ENCODE measurements at places on chromosomes 11 and 22. TPM values are rescaled to one million over a fixed set of nuclear protein-coding genes. Genes with fewer than 3 reads are reported as not detected.

DNA sequence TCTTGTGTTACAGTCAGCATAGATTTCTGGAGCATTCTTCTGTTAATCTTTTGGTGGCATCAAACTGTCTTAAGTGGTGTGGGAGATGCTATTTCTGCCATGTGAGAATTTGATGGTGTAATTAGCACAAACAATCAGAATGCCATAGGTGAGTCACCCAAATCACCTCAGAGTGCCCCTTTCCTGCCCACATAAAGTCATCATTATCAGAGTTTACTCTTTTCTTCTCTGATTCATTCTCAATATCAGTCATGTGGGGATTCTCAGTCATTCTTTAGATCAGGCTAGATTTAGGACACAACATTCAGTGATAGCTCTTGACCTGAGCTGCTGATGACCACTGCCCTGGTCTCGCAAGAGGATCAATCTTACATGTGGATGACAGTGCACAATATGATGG lies 23.7 kb upstream of the MS4A6A start:
- DNase-seq: no peak

- no peak for DNase-seq
Measured at GRCh38 chr11:27699242-27699925, 871 bp downstream of the BDNF start.

DNA sequence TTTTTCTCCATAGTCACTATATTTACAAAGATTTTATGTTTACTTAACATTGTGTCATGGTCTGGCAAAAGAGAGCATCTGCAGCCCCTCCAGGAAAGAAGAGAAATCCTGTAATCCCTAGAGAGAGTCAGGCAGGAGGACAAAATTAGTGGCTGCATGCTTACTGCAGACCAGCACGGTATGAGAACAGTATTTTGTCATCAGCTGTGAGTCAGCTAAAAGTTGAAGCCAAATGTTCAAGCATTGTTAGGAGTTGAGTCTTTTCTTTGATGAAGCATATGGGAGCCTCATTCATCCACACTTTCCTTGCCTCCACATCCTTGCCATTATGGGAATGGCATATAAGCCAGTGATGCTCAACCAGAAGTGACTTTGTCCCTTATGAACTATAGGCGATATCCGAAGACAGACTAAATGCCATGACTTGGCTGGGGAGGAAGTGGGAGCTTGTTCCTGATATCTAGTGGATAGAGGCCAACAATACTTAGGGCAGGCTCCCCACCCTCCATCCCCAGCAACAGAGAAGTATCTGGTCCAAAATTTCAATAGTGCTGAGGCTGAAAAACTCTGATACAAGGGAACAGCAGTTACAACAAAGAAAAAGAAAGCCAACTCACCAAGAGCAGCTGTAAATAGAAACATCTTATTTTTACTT lies 112.0 kb upstream of the OR5AK2 start:
- no peak for DNase-seq

DNA sequence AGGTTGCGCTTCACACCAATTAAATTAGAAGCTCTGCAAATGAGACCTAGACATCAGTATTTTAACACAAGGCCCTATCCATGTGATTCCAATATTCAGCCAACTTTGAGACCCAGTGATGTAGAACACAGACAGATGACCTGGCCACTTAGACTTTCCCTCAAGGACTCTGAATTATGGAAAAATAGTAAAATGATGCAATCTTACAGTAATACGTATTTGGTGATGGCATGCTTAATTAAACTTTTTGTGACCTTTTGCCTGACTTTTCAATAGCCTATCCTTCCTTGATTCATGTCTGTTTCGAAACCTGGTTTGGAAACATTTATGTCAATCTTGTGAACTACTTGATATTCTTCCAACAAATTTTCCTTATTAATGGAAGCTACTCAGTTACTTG lies 521.2 kb downstream of the KCNA4 start:
- no peak for DNase-seq

DNA sequence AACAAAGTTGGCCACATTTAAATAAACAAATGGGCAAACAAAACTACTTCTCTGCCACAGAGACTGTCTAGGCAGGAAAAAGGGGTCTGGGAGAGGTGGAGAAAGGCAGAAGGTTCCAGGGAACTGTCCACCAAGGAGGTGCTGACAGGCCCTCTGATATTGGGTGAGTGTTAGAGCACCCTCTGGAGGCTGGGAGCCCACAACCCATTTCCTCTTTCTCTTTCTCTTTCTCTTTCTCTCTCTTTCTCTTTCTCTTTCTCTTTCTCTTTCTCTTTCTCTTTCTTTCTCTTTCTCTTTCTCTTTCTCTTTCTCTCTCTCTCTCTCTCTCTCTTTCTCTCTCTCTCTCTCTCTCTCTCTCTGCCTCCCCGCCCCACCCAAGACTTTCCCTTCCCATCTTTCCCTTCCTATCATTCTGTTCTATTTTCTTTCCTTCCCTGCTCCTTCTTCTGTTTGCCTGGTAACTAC lies 912.8 kb downstream of the DLG2 start:
- no peak for DNase-seq

GRCh38 chr22:44646668-44647067 lies 55.3 kb upstream of the PRR5 start:
- DNase-seq: no peak

DNA sequence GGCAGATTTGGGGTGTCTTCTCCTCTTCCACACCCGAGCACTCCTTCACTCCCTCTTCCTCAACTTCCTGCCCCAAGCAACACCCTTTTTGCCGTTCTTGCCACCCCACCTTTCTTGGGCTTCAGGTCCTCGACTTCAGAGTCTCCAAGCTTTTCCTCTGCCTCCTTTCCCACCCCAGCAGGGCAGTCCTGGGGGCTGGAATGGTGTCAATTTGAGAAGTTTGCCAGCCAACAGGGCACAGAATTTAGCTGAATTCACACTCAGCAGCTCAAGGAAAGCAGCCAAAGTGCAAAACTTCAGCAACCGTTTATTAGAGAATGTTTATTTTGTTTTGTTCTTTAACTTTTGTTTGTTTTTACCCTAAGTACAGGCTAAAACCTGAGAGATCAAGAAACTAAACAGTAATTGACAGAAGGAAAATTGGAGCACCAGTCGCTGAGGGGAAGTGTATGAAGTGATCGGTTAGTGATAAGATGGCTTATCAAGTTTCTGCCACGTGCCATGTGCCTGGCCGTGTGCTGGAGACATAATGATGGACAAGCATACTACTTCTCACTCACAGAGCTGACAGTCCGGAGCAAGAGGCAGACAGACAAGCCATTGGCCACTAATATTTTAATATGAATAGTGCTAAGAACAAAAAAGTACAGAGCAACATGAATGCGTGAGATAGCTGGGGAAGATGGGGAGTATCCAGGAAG lies 44.4 kb downstream of the AHNAK start:
- DNase-seq: no peak

- no peak for DNase-seq
Measured at GRCh38 chr11:56522008-56522407, 21.0 kb downstream of the OR5M11 start.

DNA sequence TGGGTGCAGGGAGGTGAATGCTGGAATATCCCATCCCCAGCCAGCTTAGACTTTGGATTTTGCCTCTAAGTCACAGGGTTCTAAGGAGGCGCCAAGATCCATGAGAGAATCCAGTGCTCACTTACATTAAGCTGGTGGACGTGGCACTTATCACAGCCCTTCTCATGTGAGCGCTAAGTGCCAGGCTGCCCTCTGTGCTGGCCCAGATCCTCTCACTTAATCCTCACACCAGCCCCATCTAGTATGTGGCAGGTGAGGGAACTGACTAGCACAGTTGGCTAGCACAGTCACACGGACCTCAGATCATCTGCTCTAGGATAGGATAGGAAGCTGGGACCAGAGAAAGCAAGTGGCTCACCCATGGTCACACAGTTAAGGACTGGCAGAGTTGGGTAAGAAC lies 3.6 kb downstream of the HMOX1 start:
- no peak for DNase-seq

DNA sequence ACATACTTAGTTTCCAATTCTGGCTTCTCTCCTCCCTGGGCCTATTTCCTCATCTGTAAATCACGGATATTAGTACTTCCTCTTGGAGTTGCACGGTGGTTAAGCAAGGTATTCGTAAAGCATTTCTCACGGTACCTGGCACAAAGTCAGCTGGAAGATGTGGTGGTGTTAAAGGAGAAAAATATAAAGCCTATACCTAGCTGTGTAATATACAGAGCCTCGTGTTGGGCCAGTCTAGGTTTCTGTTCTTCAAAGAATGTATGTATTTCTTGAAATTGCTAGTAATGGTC lies 47.2 kb downstream of the DBX1 start:
- DNase-seq: no peak

GRCh38 chr11:57475191-57475590 lies 14.9 kb downstream of the RTN4RL2 start:
- no peak for DNase-seq

- no peak for DNase-seq
Measured at GRCh38 chr11:86636275-86636674, 36.1 kb downstream of the ME3 start.

DNA sequence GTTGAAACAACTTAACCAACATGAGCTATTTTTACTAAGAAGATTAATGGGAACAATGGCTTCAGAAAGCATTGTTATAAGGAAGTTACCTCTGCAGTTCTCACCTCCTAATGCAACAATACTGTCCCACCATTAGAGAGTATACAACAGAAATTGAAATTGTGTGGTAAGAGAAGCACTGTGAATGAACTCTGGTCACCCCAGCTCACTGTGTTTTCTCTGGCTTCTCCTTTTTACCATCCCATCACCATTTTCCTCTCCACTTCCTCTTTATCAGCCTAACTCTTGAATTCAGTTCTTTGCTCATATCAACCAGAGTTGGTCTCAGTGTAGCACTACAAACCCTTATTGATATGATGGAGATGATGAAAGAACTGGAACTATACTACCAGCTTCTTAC lies 138.0 kb upstream of the POU2AF2 start:
- no peak for DNase-seq

DNA sequence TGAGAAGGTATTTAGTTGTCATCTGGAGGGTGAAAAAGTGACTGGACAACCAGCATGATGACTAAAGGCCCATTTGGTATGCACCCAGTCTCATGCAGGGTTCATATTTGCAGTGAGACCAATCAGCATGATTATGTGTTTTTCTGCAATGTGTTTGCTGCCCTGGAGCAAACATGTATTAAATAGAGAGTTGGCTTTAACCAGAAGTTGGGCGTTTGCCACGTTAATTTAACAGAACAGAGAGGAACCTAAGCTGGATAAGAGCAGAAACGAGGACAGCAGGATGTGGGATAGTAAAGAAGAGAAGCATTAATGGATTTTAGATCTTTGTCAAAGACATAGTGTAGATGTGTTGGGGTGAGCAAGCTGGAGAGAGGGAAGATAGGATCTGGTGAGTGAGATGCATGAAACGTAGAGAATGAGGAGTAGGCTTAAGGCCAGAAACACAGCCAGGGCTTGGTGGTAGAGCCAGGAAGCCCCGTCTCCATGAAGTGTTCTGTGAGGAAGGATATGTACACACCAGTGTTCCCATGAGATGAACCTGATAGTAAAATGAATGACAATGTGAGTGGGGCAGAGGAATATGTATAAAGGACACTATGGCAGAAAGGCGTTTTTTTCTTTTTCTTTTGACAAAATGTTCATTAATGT lies 164.0 kb upstream of the PDGFD start:
- DNase-seq: no peak

GRCh38 chr11:7671347-7672215 lies 1.7 kb downstream of the CYB5R2 start:
- DNase-seq: no peak

DNA sequence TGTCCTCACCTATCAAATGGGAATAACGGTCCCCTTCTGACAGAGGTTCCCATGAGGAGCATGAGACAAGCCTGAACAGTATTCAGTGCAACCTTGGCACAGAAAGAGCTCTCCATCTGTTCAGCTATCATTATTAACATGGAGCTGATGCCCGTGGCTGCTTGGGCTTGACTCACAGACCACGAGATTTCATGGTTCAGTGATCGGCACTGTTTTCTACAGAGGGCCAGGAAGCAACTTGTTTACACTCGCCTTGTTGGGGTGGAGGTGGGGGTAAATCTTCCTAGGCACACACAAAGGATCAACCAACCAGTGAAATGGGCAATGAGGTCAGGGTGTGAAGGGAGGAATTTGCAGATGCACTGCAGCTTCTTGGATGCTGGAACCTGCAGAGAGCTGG lies 88.2 kb downstream of the CWC15 start:
- no peak for DNase-seq

- no peak for DNase-seq
Measured at GRCh38 chr22:48666620-48667019, 1161.1 kb downstream of the BRD1 start.

DNA sequence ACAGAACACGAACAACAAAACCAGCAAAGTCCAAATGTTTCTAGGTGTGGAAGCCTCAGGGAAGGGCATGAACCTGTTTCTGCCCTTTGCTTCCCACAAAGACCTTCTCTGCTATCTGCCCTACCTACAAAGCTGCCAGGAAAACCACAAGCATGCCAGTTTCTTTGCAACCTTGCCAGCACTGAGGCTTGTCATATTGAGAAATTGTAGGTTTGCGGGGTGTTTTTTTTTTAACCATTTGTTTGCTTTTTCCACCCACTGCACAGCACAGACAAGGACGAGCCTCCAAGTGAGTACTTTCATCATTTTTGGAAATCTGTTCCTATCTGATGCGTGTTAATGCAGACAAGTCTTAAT lies 12.8 kb downstream of the PARVG start:
- no peak for DNase-seq

DNA sequence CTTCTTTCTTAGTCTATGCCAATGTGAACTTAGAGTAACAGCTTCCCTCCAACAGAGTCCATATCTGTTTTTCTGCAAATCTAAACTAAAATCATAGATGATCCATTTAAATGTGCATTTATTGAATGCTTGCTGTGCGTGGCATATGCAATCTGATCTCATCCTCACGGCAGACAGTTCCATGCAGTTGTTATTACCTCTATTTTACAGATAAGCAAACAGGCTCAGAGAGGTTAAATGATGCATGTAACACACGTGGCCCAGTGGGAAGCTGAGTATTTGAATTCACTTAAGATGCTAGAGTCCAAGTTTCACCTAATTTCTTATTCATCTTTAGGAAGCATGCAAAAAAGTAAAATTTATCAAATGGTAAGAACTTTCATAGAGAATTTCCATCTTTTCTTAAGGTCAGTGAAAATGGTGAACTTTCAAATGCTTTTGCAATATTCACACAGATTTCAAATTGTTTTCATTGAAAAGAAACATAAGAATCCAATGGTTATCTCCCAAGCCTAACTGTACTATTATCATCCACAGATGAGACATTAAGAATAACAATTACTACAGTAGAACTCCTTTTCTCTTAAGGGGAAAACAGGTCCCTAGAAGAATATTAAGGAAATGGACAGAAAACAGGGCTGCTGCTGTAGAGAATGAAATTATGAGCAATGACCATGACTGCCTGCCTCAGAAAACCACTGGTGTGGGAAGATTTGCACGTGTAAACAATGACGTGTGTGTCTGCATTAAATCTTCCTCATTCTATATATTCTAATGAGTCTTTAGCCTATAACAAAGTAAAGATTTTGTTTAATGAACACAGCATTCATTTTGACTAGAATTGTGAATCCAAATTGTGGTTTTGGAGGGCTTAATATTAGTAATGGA lies 1171.3 kb downstream of the LRRC4C start:
- DNase-seq: no peak

OVOL1 gene
- 17.4 TPM for total RNA-seq

NNMT gene
- 898 TPM for total RNA-seq

OR2AG2 gene
- not detected for total RNA-seq

BRSK2 gene
- 3.9 TPM for total RNA-seq

OR10D3 gene
- not detected for total RNA-seq

SLC5A1 gene
- total RNA-seq: 5.6 TPM

RCOR2 gene
- total RNA-seq: not detected
